CD8-positive, alpha-beta T cell (primary cell): ENCODE measurements at places on chromosomes 11 and 22. TPM values are rescaled to one million over a fixed set of nuclear protein-coding genes. Genes with fewer than 3 reads are reported as not detected.

GRCh38 chr11:128310676-128311445 is 276.5 kb downstream of the ETS1 start:
- DNase-seq = peak; percentile 47

GRCh38 chr22:48495751-48496080 is 1332.0 kb downstream of the BRD1 start:
- no peak for DNase-seq

DNA sequence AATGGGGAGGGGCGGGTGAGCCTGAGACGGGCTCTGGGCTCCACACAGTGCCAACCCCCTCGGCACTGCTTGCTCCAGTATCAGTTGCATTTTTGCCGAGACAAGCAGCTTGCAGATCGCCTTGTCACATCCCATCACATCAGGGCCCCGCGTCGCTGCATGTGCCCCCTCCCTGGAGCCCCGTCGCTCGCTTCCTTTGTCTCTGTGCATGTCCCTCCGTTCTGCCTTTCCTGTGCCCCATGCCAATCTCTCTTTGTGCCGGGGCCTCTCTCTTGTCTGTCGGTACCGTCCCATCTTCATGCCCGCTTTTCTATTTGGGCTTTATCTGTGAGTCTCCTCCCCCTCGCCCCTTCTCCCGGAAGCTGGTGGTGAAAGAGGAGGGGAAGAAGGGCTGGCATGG is 202.2 kb downstream of the CEP164 start:
- DNase-seq = no peak

DNA sequence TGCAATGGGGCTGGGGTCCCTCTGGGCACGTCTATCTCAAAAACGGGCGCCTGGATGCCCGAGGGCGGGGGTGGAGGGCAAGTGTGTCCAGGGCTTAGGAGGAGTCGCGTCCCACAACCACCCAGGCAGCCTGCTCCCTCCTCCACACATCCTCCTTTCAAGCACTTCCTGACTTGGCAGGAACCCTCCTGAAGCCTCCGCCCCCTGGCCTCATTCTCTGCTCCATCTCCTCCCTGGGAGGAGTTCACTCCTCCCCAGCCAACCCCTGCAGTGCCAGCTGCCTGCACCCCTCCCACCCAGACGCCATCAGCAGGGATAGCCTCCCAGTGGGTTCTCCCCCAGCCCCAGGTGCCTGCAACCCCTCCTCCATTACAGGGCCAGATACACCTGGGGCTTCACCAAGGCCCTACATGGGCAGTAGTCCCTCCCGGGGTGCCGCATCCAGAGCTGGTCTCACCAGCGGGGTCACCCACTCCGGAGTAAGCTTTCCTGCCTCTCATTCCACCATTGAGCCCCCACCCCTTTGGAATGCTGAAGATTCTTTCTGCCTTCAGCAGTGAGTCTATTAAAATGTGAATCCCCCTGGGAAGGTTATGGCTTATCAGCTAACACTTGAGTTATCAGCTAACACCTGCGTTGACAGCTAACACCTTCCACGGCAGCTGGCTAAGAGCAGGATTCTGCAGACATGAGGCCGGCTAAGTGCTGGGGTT is 24.4 kb downstream of the RTN4R start:
- peak; percentile 49 for DNase-seq

Gene ISX
- not detected for total RNA-seq

- DNase-seq = no peak
These were observed 9.4 kb downstream of the UEVLD start for GRCh38 chr11:18578975-18579598.

Gene SMPD1
- total RNA-seq = 53.4 TPM

DNA sequence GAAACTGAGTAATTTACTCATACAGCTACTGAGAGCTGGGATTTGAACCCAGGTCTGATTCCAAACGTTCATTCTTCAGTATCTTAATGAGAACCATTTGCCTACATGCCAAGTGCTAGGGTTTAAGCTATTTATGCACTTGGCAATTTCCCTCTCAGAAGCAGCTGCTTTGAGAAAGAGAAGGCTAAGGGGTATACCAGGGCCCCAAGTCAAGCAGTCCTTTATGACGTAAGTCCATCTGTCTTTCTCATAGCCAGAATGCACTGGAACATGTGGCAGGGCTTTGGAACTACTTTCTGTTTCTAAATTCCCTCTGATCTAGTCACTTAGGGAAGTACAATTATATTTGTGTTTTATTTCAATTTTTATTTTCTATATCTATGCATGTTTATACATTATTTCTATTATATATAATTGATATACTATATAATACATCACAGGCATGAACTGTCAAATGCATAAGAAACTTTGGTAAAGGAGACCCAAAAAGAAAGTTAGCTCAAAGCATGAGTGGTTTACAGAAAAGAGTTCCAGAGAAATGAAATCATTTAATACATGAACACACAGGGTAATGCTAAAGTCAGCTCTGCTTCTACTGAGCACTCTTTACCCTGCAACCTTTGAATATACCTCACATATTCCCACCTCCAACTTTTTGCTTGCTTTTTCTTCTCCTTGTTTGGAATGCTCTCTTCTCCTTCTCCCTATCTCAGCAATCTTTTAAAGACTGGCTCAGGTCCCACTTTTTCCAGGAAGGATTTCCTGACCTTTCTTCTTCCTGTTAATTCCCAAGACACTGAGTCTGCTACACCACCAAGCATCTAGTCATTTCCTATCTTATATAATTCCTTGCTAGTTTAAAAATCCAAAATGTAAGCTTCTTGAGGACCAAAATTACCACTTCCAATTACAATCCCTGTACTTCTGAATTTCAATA is 80.5 kb upstream of the GDPD4 start:
- DNase-seq = no peak
